Stimulated activated CD4-positive, alpha-beta T cell treated with anti-CD3 and anti-CD28 coated beads, Interleukin-1b, Interleukin-23, amount 100 ng/mL, for 1 hour (primary cell): ENCODE measurements at places on chromosomes 12 and 14.
A peak's percentile ranks its signal among the peaks of the same experiment; 100 is the strongest.

DNA sequence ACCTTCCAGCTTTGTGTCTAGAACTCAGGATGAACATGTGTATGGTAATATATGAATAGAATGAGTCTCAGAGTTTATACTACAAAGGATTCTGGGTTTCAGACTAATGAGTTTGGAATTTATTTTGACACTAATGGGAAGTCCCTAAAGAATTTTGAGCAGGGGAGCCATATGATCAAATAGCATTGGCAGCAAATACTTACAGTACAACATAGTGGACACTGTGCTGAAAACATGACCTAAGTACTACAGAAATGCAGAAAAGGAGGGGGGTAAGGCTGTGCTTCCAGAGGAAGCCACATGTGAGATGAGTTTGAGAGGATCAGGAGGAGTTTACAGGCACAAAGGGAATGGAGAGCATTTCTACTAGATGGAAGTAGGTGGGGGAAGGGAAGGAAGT lies 225.8 kb downstream of the C12orf42 start:
- no peak for DNase-seq

DNA sequence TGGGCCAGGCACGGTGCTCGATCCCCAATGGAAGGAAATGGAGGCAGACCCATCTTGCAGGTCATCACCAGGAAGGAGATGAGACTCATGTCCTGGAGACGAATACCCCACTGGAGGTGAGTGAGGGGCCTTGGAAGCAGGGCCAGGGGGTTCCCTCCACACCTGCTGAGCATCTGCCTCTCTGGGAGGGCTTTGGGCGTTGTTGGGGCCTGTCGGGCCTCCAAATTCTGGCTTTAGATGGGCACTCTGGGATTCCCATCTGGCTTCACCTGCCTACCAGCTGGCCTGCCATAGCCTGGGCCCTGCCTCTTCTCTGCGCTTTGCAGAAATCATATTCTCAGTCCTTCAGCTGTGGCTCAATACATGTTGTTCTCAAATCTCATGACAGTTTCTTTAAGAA lies 13.9 kb downstream of the RTL1 start:
- DNase-seq, result no peak

GRCh38 chr12:49456131-49456679 lies 82.6 kb upstream of the KCNH3 start:
- DNase-seq, result no peak

DNA sequence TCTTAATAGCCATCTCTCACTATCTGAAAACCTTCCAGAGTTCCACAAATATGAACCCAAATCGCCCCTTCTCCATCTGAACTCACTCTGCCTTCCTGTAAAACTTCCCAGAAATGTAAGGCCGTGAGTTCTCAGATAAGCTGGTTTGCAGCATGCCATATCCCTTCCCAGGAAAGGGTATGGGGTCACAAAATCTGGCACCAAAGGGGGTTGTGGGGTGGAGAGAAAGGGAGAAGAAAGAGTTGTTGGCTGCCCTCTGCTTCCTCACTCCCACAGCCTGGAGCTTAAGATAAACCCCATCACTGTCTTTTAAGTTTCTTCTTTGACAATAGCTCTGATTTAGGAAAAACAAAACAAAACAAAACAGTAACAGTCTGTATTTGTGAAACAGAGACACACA lies 10.7 kb downstream of the TMTC1 start:
- DNase-seq, result no peak

DNA sequence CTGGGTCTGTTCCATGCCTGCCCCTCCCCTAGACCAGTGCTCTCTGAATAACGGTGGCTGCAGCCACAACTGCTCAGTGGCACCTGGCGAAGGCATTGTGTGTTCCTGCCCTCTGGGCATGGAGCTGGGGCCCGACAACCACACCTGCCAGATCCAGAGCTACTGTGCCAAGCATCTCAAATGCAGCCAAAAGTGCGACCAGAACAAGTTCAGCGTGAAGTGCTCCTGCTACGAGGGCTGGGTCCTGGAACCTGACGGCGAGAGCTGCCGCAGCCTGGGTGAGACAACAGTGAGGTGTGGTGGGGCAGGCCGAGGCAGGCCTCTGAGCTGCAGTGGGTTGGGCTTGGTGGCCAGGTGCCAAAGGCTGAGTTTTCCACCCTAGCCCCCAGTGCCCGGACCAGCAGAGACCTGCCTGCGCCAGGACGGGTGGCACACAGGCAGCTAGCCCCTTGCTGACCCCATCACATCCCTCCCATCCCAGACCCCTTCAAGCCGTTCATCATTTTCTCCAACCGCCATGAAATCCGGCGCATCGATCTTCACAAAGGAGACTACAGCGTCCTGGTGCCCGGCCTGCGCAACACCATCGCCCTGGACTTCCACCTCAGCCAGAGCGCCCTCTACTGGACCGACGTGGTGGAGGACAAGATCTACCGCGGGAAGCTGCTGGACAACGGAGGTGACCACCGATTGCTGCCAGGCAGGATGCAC lies 28.2 kb upstream of the LRP1-AS start:
- DNase-seq, result peak; percentile 26

DNA sequence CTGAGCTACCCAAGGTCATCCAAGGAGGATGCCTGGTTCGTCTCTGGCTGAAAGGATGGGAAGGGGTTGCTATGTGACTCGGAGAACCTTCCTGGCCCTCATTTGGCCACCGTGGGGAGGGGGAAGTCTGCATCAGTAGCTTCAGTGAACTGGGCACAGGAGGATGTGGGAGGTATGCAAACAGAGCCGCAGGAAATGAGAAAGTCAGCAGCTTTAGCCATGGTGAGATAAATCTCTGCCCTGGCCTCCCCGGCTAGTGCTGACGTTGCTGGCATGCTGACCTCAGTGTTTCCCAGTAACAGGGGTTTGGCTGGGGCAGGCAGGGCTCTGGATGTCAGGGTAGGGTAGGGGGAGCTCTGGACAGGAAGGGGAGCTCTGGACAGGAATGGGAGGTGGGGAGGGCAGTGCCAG lies 2.3 kb upstream of the CEBPE start:
- no peak for DNase-seq

DNA sequence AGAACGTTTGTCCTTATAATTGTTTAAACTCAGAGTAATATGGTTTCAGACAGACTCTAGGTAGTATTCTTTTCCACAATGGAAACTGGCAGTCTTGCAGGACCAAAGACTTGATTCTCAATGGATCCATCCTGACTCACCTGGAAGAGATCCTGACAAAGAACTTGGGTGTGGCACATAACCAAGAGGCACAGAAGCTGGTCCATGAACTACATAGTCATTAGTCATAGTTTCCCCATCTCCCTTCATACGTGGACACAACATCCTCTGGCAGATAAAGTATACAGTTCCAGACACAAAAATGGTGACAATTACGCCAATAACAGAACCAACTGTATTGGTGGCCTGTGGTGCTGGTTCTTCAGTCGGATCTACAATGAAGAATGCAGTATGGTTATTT lies 55.8 kb downstream of the BCL2L14 start:
- no peak for DNase-seq

GRCh38 chr12:115478505-115478904 lies 794.5 kb upstream of the TBX3 start:
- DNase-seq, result no peak

- no peak for DNase-seq
These were observed 8.5 kb upstream of the STON2 start for GRCh38 chr14:81408595-81408994.

- no peak for DNase-seq
These were observed 141.9 kb downstream of the KCNA5 start for GRCh38 chr12:5185435-5186069.

DNA sequence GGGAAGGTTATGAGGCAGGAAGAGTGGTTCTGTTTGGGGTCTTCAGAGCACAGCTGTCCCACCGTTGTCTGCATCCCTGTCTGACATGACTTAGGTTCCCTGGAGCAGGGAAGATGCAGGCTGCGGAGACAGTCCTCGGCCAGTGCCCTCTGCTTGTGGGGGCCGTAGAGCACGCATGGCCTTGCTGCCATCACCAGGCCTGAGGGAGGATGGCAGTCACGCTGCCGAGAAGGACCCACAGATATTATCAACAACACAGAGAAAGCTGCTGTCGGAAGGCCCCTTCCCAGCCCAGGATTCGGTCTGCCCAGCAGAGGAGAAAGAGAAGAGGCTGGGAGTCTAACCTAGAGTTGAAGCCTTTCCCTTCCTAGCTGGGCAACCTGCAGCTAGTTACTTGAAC lies 35.0 kb downstream of the ERH start:
- no peak for DNase-seq

DNA sequence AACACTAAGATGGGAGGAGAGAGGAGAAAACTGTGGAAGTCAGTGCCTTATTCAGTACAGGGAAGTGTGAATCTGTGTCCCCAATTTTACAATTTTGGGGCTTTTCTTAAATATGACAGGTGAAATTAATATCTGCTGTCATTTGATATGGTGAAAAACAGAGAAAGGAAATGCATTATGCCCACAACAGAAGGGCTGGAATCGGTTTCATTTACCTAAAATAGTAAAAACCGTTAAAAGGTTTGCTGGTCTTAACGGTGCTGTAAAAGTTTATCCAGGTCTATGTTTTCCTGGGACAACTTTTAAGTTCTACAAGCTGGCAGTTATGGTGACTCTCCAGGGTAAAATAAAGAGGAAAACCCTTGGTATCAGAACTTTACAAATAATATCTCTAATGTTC lies 310.8 kb downstream of the FUT8 start:
- DNase-seq, result no peak

DNA sequence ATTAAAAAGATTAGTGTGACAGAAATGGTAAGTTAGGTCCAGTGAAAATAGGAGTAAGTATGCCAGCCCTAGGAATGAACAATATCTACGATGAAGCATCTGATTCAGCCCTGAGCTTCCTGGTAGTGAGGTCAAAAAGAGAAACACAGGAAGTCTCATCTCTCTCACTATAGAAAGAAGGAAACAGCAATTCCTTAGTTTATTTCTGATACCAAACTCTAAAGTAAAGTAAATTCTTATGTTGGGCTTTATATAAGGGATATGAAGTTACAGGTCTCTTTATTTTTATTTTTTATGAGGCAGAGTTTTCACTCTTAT lies 76.7 kb upstream of the RFLNA start:
- no peak for DNase-seq

GRCh38 chr14:31207287-31207754 lies 272 bp downstream of the HECTD1 start:
- DNase-seq, result no peak
